ENCODE measurements at places on chromosomes 6 and 20. TPM values are rescaled to one million over a fixed set of nuclear protein-coding genes. Genes with fewer than 3 reads are reported as not detected.

PBX2 gene
- 21.1 TPM for total RNA-seq

BTN1A1 gene
- total RNA-seq, result not detected

TMEM217 gene
- total RNA-seq, result 0.83 TPM

YIPF3 gene
- 67.8 TPM for total RNA-seq

SLC4A11 gene
- 6.2 TPM for total RNA-seq

DSP gene
- 56.3 TPM for total RNA-seq

PREX1 gene
- total RNA-seq, result 13.5 TPM

PTCHD4 gene
- 0.07 TPM for total RNA-seq

ISM1 gene
- total RNA-seq, result 0.44 TPM

LY6G6C gene
- total RNA-seq, result not detected

NCR2 gene
- not detected for total RNA-seq

ARMC2 gene
- total RNA-seq, result 3.0 TPM

ZC2HC1B gene
- not detected for total RNA-seq

RRBP1 gene
- total RNA-seq, result 95.3 TPM

FAM217A gene
- total RNA-seq, result not detected

ILRUN gene
- 32.8 TPM for total RNA-seq

STX7 gene
- total RNA-seq, result 19.0 TPM

BPIFB2 gene
- not detected for total RNA-seq

CD83 gene
- 1.9 TPM for total RNA-seq

All from A549 treated with DMSO at 1 μM for 4 hours (cell line).